Omental fat pad (tissue), 4 donors: ENCODE measurements at places on chromosomes 4 and X.

GRCh38 chrX:140709421-140709846 lies at the start of gene LINC00632:
Gene LINC00632 (plus strand): TSS chrX:140709759.
- no peak for DNase-seq

DNA sequence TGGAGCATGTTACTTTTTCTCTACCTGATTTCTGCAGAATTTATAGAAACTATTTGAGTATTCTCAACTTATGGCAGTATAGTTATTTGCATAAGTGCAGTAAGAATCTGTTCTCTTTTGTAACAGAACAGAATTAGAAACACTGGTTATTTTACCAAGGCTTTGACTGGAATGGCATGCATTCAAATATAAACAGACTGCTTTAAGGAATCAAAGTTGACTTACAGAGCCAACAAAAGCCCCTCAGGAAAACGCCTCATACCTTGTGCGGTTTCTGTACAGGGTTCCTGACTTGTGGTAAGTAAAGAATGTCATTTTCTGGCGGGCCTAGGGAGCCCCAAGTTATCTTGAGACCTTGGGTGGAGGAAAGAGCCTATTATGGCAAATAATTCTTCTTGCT lies 97.1 kb downstream of the GPR143 start:
- DNase-seq, result no peak

GRCh38 chrX:70033348-70034051 lies 16.2 kb downstream of the AWAT2 start:
- no peak for DNase-seq

GRCh38 chr4:4775493-4776004 lies 83.9 kb upstream of the MSX1 start:
- DNase-seq, result no peak

- no peak for DNase-seq
Observed at GRCh38 chrX:115268421-115268820, 21.1 kb upstream of the LUZP4 start.

GRCh38 chr4:100061835-100062234 lies 111.8 kb upstream of the H2AZ1 start:
- no peak for DNase-seq

- DNase-seq, result no peak
Observed at GRCh38 chr4:139736661-139737060, 71.0 kb downstream of the MGST2 start.

GRCh38 chrX:24463077-24463476 lies 2.0 kb upstream of the PDK3 start:
- DNase-seq, result no peak

DNA sequence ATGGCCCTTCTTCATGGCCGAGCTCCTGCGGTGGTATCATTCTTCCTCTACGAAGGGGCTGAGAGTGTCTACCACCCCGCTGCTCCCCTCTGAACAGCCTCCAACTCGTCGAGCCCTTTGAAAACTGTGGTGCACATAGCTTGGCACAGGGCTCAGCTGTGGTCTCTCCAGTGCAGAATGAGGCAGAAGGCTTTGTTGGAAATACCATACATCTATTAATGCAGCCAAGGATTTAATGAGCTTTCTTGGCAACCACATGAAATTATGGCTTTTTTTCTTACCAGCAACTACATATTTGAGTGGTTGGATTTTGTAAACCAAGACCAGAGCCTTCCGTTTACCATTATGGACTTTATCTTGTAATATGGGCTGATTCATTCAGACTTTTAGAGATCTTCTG lies 61.7 kb upstream of the CBR4 start:
- DNase-seq, result no peak

GRCh38 chrX:1686642-1687041 lies 71.8 kb downstream of the ASMT start:
- DNase-seq, result no peak

GRCh38 chrX:13790206-13791131 lies 26.4 kb downstream of the GPM6B start:
- DNase-seq, result no peak
